Pancreas (tissue), 10 donors: ENCODE measurements at places on chromosomes 2 and 18. TPM values are rescaled to one million over a fixed set of nuclear protein-coding genes. Genes with fewer than 3 reads are reported as not detected.

- DNase-seq, result peak; percentile 90
These were observed 10.0 kb upstream of the PROC start for GRCh38 chr2:127408004-127408806.

- no peak for DNase-seq
These were observed 402.5 kb upstream of the FAM98A start for GRCh38 chr2:34001557-34001956.

DNMT3A gene
- total RNA-seq, result 30.9 TPM

IL36G gene
- not detected for total RNA-seq

GRCh38 chr2:74188018-74188601 is 9.4 kb upstream of the MOB1A start:
- no peak for DNase-seq

GRCh38 chr18:79932907-79933306 is 18.5 kb downstream of the SLC66A2 start:
- no peak for DNase-seq

SLC66A3 gene
- 14.5 TPM for total RNA-seq

CELF4 gene
- 2.6 TPM for total RNA-seq

DNA sequence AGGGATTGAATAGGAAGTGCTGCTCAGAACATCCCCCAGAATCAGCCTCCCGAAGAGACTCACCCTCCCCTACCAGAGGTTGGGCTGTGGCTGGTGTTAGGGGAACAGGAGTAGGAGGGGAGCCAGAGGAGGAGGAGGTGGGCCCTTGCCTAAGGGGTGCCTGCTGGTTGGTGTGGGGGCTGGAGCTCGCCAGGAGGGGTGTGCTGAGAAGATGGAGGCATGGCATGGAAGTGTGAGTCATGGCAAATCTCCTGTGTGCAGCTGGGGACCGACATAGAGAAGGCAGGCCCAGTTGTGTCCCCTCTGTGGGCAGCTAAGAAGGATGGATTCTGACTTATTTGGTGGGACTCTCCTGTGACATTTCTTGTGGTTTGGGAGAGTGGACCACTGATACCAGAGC is 73.7 kb downstream of the DGKD start:
- DNase-seq, result no peak

DNA sequence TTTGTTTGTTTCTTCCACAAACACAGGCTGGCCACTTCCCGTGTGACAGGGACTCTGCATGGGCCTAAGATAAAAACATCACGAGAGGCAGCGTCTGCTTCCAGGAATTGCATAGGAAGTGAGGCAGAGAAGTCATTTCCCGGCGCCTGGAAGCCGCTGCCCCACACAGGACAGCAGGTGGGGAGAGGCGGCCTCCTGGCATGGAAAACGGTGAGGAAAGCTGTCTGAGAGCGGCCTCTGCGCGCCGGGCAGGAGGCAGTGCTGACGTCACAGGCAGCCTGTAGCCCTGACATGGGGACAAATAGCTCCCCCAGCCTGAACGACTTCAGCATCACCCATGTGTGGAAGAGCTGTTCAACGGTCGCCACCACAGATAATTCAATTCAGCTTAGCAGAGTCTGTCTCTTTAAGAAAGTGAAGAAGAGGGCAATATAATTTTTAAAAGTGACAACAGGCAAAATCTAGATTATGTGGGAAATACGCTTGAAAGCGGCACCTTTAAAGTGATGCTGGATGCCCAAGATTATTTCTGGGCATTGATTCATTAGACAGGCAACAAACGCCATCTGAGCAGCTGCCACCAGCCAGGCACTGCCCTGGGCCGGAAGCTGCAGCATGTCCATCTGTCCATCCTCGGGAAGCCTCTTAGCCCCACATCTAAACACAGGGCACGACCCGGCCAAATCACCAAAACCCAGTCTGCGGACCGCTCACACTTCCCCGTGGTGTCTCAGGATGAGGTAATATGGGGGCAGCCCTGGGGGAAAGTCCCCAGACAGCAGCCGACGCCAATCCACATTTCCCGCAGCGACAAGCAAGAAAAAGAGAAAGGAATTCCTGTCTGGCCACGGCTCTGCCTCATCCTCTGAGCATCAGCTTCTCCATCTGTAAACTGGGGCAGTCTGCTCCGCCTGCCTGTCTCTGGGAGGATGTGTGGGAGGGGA is 138.9 kb downstream of the PXDN start:
- DNase-seq, result no peak

GRCh38 chr2:67108231-67108630 is 288.9 kb upstream of the ETAA1 start:
- no peak for DNase-seq

GRCh38 chr2:238854246-238854645 is 6.4 kb downstream of the TWIST2 start:
- no peak for DNase-seq

- no peak for DNase-seq
These were observed 401.0 kb downstream of the CNTNAP5 start for GRCh38 chr2:124426122-124426521.

DNA sequence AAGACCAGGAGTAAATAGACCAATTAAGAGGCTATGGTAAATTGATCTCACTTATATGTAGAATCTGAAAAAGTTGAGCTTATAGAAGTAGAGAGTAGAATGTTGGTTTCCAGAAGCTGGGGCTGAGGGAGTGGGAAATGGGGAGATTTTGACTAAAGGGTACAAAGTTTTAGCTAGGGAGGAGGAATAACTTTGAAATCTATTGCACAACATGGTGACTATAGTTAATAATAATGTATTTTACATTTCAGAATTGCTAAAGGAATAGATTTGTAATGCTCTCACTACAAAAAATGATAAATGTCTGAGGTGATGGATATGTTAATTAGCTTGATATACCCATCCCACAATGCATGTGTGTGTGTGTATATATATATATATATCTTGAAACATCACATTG is 82.1 kb downstream of the UBR3 start:
- no peak for DNase-seq

FAM124B gene
- 0.78 TPM for total RNA-seq

- no peak for DNase-seq
These were observed 127.3 kb upstream of the NYAP2 start for GRCh38 chr2:225272173-225272572.

- DNase-seq, result no peak
These were observed 135.4 kb downstream of the BCL2 start for GRCh38 chr18:63183952-63184770.

ERFE gene
- total RNA-seq, result 0.79 TPM

DNA sequence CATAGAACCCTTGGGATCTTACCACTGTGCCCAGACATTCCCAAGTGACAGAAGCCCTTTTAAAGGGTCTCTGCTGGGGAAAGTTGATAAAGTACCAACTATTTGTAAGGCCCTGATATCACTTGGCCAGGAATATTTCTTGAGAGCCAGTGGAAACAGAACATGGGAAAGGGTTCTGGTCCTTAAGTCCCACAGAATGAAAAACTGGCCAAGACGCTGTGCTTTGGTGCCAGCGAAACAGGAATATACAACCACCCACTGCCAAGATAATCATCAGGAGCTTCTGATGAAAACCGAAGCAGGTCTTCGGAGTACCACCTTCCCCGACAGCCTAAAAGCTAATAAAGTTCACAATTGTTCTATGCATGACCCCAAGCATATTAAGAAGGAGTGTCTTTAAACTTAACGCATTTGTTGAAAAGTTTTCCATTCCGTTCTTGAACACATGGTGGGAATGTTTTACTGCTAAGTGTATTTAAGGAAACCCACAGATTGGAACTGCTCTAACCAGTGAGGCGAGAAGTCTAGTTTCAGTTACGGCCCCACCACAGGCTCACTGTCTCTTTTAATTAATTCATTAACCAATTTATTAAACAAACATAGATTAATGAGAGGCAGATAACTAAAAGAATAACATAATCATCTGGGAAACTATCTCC is 152.6 kb downstream of the ANKRD44 start:
- no peak for DNase-seq

MTERF4 gene
- total RNA-seq, result 15.0 TPM

PARD3B gene
- 13.2 TPM for total RNA-seq

GRCh38 chr2:100066856-100067255 is 75.5 kb downstream of the AFF3 start:
- DNase-seq, result no peak

DNA sequence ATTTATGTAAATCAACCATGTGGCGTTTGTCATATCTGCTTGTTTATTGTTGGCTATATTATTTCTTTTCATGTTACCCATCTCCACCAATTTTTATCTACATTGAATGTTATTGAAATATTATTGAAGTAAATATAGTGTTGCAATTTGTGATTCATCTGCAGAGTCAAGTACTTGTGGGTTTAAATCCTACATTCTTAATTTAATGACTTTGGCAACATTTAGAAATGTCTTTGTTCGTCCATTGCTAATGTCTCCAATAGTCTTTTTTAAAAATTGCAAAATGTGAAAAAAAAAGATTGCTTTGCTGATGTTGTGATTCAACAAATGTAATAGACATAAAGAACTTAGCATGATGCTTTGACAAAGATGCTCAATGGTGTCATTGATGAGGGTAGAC is 1572.8 kb upstream of the PIK3C3 start:
- DNase-seq, result no peak

- no peak for DNase-seq
These were observed 88.1 kb downstream of the EPB41L3 start for GRCh38 chr18:5455674-5456073.

DNA sequence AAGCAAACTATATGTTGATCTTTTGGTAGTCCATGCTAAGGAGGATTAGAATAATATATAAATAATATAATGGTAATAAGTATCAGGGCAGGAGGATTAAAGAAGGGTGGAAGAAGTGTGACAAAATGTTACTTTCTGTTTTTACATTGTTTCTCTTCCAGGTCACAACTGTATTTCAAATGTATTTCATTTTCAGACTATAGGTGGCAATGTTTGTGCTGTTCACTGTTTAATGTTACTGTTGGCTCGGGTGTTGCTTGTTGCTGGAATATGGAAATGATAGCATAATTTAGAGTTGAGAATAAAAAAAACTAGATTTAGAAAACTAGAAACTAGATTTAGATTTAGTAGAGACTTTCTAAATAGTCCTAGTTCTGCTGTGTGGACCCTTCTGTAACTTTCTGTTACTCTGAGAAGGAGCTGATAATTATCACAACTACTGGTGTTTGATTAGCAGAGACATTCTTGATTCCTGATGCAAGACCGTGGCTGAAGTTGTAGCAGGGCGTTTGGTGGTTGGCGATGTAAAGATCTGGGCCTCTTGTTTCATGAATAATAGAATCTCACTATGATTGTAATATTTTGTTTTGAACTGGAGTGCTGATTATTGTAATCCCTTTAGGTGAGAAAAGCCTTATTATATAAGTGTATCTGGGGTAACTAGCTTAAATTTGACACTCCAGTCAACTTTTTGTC is 7.9 kb downstream of the NEDD4L start:
- no peak for DNase-seq

ESPNL gene
- total RNA-seq, result 0.72 TPM

DNAH7 gene
- 4.1 TPM for total RNA-seq

SLC4A3 gene
- total RNA-seq, result 2.3 TPM

DNA sequence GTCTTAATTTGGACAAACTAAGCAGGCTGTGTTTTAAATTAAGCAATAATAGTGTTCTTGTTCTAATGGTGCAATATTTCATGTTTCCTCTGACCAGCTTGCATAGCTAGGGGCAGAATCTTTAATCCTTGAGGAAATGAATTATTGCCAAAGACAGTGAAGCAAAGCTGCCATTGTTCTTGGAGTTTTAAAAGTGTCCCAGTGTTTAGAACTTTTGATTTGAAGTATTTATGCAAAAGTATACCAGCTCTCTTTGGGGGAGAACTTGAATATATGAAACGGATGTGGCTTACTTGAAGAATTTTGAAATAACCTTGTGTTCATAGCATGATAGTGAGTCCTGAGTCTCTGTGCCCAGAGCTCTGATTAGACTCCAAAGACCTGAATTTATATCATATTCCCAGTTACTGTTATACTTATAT is 33.4 kb downstream of the ITGA6 start:
- no peak for DNase-seq

DNA sequence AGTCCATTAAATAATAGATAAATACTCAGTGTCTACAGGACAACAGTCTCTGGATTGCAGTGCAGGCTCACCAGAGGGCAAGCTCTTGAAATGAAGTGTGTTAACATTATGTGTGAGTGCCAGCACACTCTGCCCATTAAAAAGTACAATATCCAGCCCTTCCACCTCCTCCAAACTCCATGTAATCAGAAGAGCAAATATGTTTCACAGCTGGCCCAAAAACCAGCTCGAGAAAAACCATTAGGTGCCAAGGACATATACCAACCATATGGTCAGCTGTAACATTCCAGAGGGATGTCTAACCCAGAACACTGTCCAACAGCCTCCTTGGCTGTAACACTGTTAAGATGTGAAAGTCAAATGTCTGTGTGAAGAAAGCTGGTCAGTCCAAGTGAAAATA is 112.2 kb downstream of the ZNF385B start:
- no peak for DNase-seq

SAG gene
- not detected for total RNA-seq

DNA sequence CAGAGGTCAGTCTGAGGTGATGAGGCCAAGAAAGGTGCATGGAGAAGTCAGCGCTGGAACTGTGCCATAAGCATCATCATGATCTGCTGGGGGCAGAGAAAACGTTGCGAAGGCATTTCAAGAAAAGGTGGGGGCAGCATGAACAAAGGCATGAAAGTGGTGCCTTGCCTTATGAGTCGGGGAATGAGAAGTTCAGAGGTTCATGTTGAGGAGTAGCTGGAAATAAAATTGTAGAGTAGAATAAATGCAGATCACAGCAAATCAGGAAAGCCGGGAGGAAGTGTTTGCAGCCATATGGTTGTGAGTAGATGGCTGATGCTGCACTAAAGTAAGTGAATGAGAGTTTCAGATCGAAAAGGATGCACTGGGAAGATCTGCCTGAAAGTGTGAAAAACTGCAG is 72.1 kb upstream of the ARL5A start:
- DNase-seq, result no peak

GRCh38 chr2:30792521-30792920 is 14.7 kb downstream of the CAPN13 start:
- DNase-seq, result no peak

PLCD4 gene
- total RNA-seq, result 0.34 TPM
